ENCODE measurements at places on chromosomes 6 and 20. TPM values are rescaled to one million over a fixed set of nuclear protein-coding genes. Genes with fewer than 3 reads are reported as not detected.

DNA sequence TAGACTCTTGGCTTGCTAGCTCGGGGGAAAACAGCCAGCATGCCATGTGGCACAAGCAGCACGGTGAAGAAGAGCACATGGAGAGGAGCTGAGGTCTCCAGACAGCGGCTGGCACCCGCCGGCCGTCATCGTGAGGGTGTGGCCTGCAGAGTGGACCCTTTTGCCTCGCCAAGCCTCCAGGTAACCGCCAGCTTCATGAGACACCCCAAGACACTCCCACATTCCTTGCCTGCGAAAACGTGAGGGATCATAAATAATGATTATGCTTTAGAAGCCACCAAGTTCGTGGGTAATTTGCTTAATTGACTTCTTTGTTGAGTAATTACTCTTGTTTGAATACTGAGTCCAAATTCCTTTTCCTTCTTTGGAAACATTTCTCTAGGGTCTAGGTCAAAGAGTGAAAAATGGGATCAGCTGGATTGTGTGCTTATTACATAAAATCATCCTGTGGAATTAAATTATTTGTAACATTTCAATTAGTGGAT, 23.2 kb downstream of the FAM50B start:
- DNase-seq, result no peak

DNA sequence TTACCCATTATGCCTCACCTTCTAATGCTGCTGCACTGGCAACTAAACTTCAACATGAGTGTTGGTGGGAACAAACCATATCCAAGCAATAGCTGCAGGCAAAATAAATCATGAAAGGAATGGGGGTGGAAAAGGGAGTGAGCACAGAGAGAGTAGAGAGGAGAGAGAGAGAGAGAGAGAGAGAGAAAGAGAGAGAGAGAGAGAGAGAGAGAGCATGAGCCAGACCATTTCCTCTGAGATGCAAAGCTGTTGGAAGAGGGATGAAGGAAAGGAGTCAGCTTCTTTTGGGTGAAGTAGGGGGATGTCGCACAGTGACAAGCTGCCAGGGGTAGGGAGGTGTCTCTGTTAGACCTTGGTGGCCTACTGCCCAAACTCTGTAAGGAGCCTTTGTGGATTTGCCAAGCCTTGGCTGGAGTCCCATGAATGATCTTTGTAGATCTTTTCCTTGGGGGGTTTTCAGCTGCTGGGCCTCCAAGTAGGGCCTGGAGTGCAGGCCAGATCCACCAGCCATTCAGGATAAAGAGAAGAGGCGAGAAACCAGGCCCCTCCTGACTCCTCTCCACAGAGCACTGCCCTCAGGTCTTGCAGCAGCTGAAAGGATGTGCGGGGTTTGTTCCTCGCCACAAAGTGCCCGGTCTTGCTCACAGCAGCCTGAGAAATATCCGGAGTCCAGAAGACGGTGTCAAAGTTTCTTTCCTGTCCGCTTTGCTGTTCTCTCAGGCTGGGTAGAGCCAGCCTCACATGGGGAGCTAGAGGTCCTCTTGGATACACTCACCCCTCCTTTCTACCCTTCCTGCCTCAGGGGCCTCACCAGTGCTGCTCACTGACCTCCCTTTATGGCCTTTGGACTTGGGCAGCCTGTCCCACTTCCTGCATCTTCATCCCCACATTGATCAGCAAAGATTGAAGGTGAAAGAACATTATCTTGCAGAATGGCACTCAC, 17.8 kb downstream of the BTBD3 start:
- DNase-seq, result no peak

- DNase-seq, result no peak
Observed at GRCh38 chr20:33850159-33850558, 39.0 kb downstream of the CHMP4B start.

DNA sequence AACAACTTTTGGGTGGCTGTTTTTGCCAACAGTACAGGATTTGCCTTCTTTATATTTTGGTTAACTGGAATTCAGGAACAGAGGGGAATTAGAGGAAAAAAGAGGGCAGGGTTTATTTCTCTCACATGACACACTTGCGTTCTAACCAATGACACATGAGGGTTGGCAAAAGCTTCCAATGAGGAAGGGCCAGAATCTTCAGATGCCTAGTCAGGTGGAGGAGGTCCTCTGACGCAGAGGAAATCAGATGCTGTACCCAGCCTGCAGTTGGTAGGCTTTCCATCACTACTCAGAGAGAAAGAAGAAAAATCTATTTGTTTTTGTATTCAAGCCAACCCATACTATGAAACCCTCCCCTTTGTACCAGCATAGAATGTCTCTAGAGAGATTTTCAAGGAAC, 20.8 kb downstream of the TM9SF4 start:
- no peak for DNase-seq

DNA sequence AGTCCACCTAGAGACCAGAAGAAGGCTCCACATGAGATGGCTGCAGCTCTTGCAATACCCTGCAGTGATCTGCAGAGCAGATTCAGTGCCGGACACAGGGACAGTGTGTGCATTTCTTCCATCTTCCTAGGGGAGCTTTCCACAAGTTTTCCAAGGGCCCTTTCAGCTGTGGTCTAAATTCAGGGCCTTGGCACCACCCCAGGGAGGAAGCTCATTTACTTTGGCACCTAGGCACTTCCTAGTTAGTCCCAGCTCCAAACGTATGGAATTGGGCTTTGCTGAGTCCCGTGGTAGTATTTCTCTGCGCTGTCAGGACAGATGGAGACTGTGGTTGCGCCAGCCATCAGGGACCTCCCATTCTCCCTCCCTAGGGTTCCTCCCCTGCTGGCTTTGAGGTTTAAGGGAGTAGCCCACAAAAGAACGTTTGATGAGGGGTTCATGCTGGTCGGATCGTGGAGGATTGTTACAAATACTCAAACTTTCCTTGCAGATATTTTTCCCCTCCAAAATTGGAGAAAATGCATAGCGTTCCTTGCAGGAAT, 182.3 kb upstream of the UST start:
- DNase-seq, result no peak

The TSBP1 gene
- 0.27 TPM for polyA plus RNA-seq

- DNase-seq, result no peak
Observed at GRCh38 chr6:104537872-104538271, 321.8 kb downstream of the HACE1 start.

The PXT1 gene
- not detected for polyA plus RNA-seq

The SFTA2 gene
- polyA plus RNA-seq, result 0.76 TPM

The UBD gene
- 2.3 TPM for polyA plus RNA-seq

DNA sequence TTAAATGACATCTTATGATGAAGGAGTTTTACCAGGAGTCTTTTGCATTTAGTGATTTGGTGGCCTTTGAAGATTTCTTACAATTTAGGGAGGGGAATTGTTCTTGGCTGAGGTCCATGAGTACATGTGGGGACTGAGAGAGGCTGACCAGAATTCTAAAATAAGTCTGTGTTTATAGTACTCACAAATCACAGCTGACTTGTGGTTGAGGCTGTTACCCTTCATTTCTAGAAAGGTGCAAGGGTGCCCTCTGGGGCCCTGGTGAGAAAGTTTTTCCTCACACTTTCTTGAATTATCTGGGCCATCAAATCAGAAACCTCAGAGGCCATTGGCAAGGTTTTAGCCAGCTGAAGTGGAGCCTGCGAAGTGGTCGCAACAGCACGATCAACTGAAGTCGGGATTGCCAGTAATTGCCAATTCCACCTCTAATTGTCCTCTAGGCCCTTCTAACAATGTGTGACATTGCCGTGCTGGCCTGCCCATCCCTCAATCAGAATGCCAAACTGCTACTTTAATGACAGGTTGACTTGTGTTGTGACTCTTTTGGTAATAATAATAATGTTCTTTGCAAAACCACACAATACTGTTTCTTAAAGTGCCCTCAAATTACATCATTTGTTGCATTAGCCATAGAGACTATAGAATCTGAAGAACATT, 221.6 kb downstream of the OGFRL1 start:
- DNase-seq, result peak; percentile 62

The TREML4 gene
- not detected for polyA plus RNA-seq

- no peak for DNase-seq
Observed at GRCh38 chr20:10920396-10920795, 246.6 kb upstream of the JAG1 start.

The NNAT gene
- 90.1 TPM for polyA plus RNA-seq

- DNase-seq, result no peak
Observed at GRCh38 chr20:37881601-37882343, 21.2 kb upstream of the VSTM2L start.

DNA sequence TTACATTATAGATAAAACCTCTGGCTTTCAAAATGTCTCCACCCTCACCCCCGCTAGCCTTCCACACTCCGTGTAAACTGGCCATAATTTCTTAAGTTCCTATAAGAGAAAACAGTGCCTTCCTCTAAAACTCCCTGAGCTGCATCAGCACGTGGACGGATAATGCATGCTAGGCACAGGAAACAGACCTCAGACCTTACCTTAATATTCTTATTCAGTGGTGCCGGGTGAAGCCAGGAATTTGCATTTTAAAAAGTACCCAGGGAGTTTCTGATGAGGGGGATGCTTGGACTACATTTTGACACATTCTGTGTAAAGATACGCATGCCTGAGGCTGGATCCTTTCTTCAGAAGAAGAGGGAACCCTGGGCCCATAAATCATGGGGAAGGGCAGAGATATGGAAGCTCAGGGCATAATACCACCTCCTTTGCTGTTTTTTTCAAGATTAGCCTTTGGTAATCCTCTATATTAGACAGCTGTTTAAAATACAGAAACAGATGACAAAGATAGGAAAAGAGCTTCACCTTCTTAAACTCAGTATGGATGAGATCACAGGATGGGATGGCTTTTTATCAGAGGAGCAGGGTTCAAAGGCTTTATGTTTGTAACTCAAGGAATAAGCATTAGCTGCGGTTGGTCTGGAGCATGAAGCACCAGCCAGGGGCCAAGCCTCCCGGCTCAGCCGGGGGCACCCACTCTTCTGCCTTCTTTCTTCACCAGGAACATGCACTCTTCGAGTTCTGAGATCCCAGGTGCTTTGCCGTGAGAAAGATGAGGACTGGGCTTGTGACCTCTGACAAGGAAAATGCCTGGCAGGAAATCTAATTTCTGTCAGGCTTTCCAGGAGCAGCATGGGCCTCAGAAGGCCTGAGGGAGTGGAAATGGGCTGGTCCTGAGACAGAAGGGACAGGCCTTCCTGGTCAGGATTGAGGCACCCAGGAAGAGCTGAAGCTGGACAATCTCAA, 218.1 kb upstream of the SOX4 start:
- no peak for DNase-seq

The LAMA5 gene
- polyA plus RNA-seq, result 119 TPM

GRCh38 chr20:23299673-23300050, 50.9 kb upstream of the NXT1 start:
- DNase-seq, result no peak

DNA sequence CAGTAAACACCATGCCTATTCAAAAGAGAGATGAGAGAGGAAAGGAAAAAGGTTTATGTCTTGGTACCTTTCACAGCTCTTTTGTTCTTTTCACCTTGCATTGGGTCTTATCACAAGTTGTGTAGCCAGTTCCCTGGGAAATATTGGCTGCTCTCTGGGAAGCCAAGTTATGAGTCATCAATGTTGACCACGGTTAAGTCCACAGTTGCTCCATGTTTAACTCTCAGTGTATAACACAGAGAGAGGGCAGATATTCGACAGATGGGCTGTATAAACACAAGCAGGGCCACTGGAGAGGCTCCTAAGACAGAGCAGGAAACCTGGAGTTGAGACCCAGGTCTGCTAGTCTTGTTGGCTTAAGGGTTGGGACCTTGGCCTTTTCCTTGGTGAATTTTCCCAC, 718.6 kb downstream of the QKI start:
- no peak for DNase-seq

The PACRG gene
- polyA plus RNA-seq, result 20.2 TPM

- DNase-seq, result peak; percentile 52
Observed at GRCh38 chr20:40806929-40807820, 118.1 kb upstream of the MAFB start.

The KIAA0408 gene
- polyA plus RNA-seq, result 4.4 TPM

The TRIM15 gene
- polyA plus RNA-seq, result 0.08 TPM

DNA sequence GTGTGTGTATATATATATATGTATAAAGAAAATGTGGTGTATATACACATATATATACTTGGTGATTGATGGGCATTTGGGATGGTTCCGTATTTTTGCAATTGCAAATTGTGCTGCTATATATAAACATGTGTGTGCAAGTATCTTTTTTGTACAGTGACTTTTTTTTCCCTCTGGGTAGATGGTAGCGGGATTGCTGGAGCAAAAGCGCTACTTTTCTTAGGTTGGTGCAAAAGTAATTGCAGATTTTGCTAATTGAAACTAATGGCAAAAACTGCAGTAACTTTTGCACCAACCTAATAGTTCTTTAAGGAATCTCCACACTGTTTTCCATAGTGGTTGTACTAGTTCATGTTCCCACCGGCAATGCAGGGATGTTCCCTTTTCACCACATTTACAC, 135.4 kb downstream of the AHI1 start:
- no peak for DNase-seq

DNA sequence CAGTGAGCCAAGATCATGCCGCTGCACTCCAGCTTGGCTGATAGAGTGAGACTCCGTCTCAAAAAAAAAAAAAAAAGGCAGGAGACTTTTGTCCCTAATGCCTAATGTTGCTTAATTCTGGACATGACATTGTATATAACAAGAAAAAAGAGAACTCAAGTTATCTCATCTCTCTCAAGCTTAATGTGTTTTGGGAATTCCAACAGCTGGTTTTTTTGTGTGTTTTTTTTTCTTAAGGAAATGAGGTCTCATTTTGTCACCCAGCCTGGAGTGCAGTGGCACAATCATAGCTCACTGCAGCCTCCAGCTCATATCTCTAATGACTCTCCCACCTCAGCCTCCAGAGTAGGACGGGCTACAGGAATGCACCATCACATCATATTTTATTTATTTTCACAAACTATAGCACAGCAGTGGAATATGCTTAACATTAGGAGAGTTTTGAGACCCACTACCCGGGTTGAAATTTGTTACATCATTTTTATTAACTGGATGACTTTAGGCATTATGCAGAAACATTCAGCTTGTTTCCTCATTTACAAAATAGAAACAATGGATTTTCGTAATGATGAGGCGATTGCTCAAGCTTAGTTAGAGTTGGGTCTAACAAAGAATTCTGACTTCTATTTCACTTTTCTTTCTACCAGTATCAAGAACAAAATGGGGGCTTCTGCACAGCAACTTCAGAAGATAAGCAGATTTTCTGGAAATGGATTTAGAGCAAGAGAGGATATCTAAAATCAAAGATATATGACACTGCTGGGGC, 104.1 kb upstream of the BTN3A2 start:
- DNase-seq, result no peak

The DNAH8 gene
- polyA plus RNA-seq, result 0.90 TPM

Measured in left kidney (tissue), 8 donors.